ENCODE measurements at places on chromosomes 6 and 20.
A peak's percentile ranks its signal among the peaks of the same experiment; 100 is the strongest.

- peak; percentile 55 for DNase-seq
Measured at GRCh38 chr20:46132705-46133120, 14.6 kb downstream of the CD40 start.

GRCh38 chr6:53641348-53641747, 24.2 kb downstream of the KLHL31 start:
- no peak for DNase-seq

GRCh38 chr6:87875781-87876180, 171.9 kb upstream of the SPACA1 start:
- no peak for DNase-seq

DNA sequence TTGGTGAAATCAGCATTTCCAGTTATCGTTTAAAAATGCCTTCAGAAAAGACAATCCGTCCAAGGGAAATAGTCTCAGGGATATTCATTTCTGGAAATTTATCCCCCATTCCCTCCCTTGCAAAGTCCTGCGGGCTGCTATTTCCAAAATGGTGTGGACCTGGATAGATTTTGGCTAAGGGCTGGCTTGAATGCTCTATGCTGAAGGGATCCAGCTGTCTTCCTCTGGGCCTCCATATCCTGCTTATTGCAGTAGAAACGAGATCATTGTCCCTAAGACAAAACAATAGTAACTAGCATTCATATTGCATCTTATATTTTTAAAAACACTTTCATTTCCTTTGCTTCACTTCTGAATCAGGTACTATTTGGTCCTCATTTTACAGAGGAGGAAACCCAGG, 129.9 kb downstream of the ANKRD60 start:
- DNase-seq: no peak

GRCh38 chr20:40687384-40688128, 1.5 kb downstream of the MAFB start:
- DNase-seq: no peak

GRCh38 chr6:92044312-92044711, 1375.0 kb downstream of the EPHA7 start:
- no peak for DNase-seq
